ENCODE measurements at places on chromosomes 6 and 20.

- no peak for DNase-seq
Observed at GRCh38 chr6:25089442-25089841, 153.7 kb upstream of the RIPOR2 start.

DNA sequence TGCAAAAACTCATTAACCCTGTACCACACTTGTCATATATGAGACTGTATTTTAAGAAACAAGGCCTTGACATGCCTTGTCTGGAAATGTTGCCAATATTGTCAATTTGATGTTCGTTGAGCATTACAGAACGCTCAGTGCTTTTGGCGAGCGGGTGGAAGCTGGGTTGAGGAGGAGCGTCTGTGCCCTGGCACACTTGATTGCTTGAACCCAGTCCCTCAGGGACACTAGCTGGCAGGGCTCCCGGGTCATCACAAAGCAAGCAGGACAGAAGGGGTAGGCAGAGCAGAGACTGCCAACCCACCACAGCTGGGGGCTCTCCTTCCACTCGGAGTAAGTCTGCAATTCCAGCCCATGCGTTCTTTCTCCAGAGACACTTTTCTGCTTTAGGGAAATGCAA lies 286.3 kb downstream of the KHDC1L start:
- DNase-seq = no peak

DNA sequence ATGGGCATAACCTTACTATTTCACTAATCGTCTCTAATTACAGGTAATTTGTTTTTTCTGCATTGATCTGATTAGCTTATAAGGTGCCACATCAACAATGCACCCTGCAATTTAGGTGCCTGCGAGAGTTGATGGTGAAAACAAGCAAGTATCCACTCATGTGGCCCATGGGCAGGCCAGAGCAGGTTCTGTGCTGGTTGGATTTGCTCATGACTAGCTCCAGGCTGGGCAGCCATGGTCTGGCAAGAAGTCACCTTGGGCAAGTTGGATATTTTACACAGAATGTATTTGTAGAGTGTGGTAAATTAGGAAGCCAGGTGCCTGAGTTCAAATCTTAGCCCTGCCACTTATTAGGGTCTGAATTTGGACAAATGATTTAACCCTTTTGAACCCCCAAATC lies 25.3 kb downstream of the RAB44 start:
- DNase-seq = no peak

DNA sequence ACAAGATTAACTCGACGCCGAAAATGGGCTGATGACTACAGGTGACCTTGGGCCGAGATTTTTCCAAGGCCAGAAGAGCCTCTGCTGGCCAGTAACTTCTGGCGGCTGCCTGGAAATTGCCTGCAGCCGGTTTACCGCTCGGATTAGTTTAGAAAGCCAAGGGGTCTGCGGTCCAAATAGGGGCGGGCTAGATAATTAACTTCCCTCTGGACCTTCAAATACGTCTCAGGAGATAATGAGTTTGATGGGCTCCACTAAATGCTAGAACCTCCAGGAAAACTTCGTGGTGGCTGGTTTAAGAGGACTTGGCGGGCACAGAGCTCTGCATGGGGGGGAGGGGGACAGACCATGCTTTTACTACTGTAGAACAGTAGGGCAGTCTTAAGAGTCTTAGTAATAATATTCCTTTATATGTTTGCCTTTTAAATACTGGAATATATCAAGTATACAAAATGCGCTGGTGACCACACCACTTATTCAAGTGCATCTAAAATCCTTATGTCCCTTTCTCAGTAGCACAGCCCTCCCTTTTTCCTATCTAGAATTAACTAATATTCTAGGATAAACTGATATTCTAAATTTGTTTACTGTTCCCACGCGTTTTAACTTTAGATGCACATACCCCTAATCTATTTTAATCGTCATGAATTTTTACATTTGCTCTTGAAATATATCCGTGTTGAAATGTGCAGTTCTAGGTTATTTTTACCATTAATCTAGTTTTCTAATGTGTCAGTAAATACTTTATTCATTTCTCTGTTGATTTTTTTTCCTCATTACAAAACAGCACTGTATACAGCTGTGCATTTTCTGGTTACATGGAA lies 107.5 kb upstream of the PRSS16 start:
- no peak for DNase-seq

DNA sequence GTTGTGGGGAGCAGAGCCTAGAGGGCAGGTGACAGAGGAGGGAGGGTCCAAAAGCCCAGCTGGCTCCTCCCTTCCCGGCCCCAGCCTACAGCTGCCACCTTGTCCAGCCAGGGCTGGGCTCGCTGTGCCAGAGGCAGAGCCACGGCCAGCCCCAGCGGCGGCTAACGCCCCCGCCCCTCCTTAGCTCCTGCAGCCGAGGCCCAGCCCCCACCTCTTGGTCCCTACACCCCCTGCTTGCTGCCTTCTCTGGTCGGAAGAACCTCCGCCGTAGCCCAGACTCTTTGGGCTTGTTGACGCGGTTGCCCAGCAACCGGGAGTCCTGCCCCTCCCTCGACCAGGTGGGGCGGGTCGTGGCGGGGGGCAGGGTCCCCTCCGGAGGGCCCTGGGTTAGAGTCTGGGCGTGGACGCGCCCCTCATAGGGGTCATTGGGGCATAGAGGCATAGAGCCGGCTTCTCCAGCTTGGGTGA lies 521 bp upstream of the LKAAEAR1 start:
- DNase-seq = no peak

DNA sequence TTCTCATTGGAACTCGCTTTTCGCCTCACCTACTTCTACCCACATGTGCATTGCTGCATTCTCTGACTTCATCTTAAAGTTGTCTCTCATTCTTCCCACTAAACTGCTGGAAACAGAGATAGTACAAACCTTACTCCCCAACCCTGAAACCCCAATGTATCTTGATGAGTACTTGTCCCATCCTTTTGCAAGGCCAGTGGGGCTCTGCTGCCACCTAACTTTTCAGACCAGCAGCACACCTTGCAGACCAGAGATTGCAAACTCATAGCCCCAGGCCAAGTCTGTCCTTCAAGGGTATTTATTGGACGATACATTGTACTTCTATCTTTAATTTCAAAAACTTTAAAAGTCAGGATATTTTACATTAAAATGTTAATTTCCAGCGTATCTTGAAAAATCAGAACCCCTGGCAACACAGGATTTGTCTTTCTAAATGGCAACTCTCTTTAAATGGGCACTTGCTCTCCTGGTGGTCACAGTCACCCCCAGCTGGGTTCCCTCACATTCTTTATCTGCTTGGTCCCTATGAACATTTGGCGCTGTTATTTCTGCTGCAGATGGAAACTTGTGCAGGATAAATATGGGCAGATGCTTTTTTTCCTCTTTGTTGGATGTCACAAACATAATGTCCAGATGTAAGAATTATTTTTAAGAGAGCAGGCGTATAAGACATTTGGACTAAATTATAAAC lies 83.9 kb downstream of the SOD2 start:
- no peak for DNase-seq

GRCh38 chr6:35082046-35082732 lies 59.0 kb downstream of the TCP11 start:
- no peak for DNase-seq

DNA sequence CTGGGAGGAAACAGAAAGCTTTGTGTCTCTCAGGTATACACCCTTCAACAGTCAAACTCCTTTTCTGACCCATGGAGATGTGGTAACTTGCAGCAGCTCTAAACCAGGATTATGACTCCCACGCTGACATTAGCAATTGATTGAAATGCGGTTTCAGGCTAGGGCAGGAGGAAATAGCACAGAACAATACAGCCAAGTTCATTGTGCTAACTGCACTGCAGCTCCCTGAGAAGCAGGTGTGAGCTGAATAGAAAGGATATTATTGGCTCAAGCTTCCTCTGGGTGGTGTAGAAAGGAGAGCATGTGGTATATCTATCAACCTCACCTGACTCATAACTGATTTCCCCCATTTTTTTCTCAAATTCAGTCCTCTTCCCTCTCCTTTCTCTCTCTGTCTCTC lies 612.3 kb upstream of the BTBD3 start:
- no peak for DNase-seq

DNA sequence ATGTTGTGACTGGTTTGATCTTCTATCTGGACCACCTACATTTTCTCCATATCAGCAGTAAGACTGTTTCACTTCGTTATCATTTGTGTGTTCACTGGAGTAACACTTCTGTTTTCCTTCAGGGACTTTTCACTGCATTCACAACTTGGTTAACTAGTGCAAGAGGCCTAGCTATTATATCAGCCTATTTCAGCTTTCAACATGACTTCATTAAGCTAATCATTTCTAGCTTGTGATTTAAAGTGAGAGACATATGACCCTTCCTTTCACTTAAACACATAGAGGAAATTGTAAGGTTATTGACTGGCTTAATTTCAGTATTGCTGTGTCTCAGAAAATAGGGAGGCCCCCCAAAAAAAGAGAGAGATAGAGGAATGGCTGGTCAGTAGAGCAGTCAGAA lies 622.8 kb upstream of the NRSN1 start:
- no peak for DNase-seq

GRCh38 chr6:2883673-2884072 lies 19.4 kb downstream of the SERPINB9 start:
- no peak for DNase-seq

GRCh38 chr6:164928057-164928727 lies 381.2 kb downstream of the C6orf118 start:
- no peak for DNase-seq

- DNase-seq = no peak
Observed at GRCh38 chr6:106430466-106430865, 69.9 kb downstream of the CRYBG1 start.

GRCh38 chr6:152129691-152130151 lies 322.2 kb downstream of the ESR1 start:
- DNase-seq = no peak

Measured in NCI-H1436 (cell line).